ENCODE measurements at places on chromosomes 7 and 10.
A peak's percentile ranks its signal among the peaks of the same experiment; 100 is the strongest.

DNA sequence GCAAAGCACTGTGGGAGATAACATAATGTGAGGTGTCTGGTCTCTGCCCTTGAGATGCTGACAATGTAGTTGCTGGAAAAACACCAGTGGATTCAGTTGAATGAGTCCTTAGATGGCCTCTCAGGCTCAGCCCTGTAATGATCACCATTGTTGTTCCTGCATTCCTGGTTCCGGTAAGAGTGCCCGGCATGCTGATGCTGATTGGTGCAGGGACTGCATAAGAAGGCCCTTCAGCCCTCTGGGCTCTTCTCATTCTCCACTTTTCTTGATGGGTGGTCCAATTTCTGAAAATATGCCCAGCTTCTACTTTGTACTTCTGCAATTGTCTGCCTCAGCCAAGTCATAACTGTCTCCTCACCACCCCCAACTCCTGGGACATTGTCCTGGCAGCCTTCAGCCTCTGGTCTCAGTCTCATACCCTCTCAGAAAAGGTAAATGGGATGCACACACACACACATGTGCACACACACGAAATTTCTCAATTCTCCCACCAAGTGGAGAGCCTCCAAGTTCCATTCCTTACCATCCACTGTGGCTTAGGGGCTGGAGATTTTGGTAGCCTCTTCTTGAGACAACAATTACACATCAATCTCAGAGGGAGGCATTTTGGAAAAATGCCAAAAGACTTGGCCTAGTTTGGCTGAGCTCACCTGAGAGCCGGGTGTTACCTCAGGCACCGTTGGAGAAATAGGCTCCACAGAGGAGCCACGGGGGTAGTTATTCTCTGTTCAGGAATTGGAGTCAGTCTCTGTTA, 314.9 kb downstream of the RPS24 start:
- DNase-seq = no peak

- DNase-seq = no peak
Measured at GRCh38 chr7:99619571-99620130, 2.9 kb downstream of the ZSCAN25 start.

- DNase-seq = no peak
Measured at GRCh38 chr10:111078505-111079185, 1.8 kb downstream of the ADRA2A start.

DNA sequence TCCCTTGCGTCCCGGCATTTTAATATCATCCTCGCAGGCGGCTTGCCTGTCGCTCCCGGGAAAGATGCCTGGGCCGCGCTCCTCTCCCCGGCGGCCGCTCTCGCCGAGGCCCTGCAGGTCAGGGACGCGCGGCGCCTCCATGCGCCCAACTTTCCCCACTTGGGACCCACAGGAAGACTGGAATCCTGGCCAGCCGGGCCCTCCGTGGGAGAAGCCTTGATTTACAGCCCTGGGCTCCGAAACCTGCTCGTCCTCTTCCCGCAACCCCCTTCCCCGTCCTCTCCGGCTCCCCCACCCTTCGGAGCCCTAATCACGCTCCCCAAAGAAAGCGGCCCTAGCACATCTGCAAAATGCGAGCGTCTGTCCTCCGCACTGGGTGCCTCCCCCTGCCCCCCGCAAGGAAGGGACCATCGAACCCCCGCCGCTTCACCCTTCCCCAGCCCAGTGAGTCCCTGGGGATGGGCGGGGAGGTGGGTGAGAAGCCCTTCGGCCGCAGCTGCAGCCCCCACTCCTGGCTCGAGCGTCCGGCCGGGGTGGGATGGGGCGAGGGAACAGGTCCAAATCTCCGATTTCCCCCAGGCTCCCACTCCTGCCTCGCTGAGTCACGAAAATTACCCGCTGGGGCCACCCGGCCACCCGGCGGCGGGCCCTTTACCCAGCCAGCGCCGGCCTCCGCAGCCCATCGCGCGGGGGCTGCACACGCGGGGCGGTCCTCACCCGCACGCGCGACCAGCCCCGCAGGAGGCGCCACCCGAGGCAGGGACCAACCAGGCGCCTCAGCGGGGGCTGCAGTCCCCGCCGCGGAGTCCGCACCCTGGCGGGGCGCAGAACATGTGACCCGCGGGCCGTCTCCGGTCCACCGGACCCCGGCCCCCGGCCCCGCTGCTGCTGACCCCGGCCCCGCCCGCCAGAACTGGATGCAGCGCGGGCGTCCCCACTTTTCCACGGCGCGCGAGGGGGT, 695 bp downstream of the HSPA12A start:
- DNase-seq = no peak

- peak; percentile 23 for DNase-seq
Measured at GRCh38 chr7:27992097-27992496, 188.5 kb downstream of the JAZF1 start.

- DNase-seq = no peak
Measured at GRCh38 chr7:139687980-139688632, 89.7 kb downstream of the HIPK2 start.

DNA sequence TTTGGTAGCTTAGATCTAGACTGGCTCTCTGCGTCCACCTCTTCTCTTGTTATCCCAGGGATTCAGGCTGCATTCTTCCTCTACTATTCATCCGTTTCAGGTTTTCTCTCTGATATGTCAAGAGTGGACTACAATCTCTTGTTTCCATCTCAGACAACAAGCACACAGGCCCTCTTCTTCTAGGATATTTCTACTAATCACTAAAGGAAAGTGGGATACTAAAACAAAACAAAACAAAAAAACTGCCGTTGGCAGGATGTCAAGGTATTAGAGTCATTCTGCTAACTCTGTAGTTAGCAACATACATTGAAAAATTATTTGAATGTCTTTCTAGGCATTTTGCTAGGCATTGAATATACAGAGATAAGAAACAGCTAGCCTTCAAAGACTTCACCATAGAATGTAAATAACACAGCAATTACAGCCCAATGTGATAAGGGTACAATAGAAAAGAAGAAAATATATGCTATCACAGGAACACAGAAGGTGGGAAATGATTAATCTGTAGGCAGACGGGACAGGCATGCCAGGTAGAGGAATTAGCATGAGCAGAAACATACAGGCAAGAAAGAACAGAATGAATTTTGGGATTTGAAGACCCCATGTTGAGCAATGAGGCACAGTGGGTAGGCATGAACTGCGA, 210.5 kb downstream of the CSTF2T start:
- DNase-seq = no peak

Measured in fibroblast of skin of left biceps (primary cell).